ENCODE measurements at places on chromosomes 16 and 17.

DNA sequence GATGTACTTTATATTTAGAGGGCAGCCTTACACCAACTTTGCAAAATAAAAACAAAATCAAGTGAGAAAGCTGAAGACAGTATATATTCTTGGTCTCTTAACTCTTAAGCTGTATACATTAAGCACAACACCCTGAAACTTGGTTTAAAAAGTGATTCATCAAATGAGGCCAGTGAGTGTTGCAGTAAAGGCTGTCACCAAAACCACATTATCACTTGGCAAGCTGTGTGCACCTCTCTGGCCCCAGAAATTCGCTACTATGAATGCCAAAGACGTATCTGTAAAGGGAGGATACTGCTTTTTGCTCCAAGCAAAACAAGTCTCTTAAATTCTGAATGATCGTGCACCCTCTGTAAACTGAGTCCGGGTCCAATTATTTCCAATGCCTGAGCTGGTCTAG, 163.9 kb downstream of the ZFHX3 start:
- no peak for DNase-seq

GRCh38 chr17:76961869-76962268, 93.7 kb downstream of the MGAT5B start:
- DNase-seq: no peak

DNA sequence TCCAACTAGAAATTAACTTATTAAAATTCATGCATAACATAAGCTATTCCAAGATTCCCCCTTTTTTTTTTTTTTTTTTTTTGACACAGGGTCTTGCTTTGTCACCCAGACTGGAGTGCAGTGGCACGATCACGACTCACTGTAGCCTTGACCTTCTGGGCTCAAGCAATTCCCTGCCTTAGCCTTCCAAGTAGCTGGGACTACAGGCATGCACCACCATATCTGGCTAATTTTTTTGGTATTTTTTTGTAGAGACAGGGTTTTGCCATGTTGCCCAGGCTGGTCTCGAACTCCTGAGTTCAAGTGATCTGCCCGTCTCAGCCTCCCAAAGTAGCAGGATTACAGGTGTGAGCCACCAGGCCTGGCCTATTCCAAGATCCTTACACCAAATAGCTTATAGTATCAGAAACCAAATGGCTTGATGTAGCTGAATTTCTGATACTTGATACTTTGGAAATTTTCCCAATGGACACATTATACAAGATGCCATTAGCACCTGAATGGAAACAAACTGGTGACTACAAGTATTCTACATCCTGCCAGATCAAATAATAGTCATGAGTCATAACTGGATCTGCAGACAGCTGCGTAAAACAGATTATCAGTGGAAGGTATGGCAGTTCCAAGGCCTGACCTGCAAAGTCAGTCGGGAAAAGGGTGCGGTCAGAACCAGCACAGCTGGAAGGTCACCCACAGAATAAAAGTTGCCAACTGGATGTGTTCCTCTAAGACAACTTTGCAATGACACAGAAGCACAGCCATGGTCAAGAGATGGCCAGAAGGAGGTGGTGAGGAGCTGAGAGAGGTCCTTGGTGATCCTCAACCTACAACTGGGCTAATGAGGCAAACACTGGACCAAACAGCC, 14.5 kb downstream of the TUBG1 start:
- DNase-seq: peak; percentile 82

DNA sequence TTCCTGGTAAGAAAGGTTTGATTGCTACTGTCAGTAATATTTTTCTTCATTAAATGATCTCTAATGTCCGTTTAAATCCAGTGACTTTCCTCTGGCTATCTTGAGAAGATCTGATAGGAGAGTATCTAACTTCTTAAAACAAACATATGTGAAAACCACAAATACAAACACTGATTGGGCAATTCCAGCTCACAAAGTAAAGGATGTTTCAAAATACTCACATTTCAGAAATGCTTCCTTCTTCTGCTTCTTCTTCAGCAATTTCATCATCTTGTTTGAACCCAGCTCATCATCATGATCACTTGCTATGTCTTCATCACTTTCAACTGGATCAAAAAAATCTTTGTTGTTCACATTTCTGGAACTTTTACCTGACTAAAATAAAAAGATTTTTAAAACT, 64.3 kb upstream of the RBL2 start:
- DNase-seq: no peak

DNA sequence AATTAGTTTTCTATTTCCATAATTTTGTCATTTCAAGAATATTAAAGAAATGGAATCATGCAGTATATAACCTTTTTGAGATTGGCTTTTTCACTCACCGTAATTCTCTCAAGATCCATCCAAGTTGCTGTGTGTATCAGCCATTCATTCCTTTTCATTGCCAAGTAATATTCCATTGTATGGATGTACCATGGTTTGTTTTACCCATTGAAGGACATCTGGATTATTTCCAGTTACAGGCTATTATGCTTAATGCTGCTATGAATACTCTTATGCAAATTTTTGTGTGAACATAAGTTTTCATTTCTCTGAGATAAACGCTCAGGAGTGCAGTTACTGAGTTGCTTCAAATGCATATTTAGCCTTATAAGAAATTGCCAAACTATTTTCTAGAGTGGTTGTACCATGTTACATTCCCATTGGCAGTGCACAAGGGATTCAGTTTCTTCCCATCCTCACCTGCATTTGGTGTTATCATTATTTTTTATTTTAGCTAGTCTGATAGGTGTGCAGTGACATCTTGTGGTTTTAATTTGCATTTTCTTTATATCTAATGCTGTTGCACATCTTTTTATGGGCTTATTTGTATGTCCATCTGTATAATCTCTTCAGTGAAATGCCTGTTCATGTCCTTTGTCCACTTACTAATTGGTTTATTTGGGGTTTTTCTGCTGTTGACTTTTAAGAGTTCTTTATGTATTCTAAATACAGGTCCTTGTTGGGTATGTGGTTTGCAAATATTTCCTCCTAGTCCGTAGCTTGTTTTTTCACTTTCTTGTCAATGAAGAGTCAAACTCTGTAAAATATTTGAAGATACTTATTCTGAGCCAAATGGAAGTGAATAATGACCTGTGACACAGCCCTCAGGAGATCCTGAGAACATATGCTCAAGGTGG, 32.7 kb downstream of the BMERB1 start:
- DNase-seq: no peak

DNA sequence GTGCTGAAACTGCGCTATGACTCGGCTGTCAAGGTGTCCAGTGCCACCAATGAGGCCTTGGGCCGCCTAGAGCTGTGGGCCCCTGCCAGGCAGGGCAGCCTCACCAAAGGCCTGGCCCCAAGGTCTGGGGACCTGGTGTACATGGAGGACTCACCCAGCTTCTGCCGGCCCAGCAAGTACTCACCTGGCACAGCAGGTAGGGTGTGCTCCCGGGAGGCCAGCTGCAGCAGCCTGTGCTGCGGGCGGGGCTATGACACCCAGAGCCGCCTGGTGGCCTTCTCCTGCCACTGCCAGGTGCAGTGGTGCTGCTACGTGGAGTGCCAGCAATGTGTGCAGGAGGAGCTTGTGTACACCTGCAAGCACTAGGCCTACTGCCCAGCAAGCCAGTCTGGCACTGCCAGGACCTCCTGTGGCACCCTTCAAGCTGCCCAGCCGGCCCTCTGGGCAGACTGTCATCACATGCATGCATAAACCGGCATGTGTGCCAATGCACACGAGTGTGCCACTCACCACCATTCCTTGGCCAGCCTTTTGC, 25.0 kb downstream of the WNT9B start:
- peak; percentile 85 for DNase-seq

DNA sequence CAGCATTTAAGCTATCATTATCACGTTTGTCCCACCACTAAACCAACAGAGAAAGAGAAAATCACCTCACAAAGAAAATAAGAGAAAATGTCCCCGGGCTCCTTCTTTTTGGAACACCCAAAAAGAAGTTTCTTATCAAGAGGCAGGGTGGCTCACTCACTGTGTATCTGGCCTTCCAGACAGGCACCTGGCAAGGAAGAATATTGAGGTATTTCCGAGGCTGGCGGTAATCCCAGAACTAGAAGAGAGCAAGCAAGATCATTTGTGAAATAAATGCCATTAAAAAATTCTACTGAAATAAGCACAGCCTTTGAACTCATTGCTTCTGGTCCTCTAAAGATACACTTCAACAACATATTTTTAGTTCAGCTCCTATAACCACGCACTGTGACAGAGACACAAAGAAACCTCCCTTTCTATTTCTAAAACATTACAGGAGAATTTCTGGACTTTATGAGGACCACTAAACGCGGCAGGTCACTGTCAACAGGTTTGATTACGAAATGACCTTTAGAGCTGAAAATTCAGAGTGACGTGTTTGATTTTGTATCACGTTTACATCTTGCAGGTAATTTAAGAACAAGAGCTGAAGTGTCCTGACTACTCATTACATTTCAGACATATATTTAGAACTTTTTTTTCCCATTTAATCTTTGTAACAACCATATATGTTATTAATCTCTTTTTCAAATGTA, 61.0 kb downstream of the WDR59 start:
- no peak for DNase-seq

GRCh38 chr17:13230350-13231264, 212.8 kb upstream of the ELAC2 start:
- no peak for DNase-seq

- DNase-seq: peak; percentile 49
Measured at GRCh38 chr16:73713778-73714495, 582.7 kb upstream of the PSMD7 start.

DNA sequence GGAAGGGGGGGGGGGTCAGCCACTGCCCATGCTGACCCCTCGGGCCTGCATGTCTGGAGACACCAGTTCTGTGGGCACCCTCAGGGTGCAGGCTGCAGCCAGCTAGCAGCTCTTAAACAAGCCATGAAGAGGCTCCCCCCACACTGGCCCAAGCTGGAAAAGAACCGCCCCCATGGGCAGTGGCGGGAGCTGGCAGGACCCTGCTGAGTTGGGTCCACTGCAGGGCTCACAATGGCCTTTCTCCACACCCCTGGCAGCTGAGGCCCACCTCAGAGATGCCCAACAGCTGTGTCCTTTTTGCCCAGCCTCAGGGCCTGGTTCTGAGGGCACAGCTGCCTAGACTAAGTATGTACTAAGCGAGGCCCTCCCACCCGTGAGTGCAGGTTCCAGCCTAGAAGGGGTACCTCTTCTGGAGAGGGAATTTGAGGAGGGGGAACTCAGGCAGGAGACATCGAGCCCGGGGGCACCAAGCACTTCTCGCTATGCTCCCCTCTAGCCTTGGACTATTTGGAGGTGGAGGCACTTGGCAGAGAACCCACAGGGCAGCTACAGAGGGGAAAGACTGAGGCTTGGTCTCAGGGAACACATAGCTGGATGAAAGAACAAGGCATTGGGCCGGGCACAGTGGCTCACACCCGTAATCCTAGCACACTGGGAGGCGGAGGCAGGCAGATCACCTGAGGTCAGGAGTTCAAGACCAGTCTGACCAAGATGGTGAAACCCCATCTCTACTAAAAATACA, 3.2 kb downstream of the THRA start:
- no peak for DNase-seq

GRCh38 chr17:49547566-49547965, 28.1 kb upstream of the NXPH3 start:
- DNase-seq: no peak

GRCh38 chr17:33277436-33278100, 15.5 kb downstream of the ASIC2 start:
- DNase-seq: no peak

DNA sequence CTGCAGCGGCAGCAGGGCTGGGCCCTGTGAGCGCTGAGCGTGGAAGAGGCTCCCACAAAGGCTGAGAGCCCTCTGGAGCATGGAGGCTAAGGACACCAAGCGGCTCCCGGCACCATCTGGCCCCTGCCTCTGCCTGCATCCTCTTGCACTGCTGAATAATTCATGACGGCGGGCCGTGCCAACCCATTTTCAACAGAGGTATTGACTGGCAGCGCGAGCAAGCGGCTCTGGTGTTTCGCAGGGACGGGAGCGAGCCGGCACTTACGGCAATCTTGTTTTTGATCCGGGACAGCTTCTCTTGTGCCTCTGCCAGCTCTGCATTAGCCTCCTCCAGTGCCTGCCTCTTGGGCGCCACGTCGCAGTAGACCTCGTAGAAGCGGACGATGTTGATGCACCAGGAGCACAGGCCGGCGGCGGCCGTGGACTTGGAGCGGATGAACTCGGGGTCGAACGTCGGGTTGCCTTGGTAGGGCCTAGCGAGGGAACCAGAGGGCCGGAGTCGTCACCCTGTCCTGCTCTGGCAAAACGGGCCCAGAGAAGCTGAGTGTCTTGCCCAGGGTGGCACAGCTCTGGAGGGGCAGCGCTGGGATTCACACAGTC, 80.4 kb downstream of the PGS1 start:
- no peak for DNase-seq

- no peak for DNase-seq
Measured at GRCh38 chr16:66167564-66168291, 198.8 kb upstream of the CDH5 start.

- no peak for DNase-seq
Measured at GRCh38 chr17:27848931-27849330, 44.2 kb downstream of the LYRM9 start.

DNA sequence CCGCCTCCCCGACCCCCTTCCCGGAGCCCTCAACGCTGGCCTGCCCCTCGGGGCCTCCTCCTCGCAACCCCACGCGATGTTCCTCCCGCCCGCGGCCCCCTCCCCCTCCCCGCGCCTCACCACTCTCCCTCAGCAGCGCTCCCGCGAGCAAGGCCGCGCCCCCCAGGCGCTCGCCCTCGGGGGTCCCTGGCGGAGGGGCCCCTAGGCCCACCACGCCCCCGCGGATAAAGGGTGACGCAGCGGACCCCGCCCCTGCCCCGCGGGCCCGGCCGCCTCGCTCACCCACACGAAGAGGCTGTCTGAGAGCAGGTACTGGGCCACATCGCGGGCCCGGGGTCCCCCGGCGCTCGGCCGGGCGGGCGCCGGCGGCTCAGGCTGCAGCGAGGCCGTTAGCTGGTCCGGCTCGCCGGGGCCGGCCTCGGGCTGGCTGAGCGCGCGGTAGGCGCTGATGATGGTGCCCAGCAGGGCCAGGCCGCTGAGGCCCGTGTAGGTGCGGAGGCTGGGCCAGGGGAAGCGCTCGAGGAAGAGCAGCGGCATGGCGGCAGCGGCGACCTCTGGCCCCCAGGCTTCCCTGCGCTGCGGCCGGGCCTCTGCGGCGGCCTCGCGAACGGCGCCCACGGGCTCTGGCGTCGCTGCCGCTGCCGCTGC, 430 bp downstream of the AMFR start:
- DNase-seq: peak; percentile 41

GRCh38 chr17:33523577-33523981, 230.5 kb upstream of the ASIC2 start:
- no peak for DNase-seq

- no peak for DNase-seq
Measured at GRCh38 chr16:77288222-77288621, 89.0 kb downstream of the SYCE1L start.

DNA sequence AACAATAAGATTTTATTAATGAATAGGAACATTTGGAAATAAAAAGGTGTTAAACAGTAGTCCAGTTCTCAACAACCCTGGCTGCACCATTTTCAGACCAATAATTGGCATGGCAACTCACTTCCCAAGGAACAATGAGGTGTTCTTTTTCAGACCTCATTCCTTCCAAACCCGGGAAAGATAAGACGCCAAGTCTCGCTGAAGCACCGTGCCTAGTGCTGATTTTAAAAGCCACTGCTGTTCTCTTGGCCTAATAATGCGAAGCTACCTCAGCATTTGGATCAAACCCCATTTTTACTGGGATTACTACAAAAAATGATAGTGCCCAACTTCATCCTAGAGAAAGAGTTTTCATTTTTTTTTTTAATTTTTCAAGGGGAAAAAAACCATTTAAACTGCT, 75.2 kb upstream of the NOL11 start:
- DNase-seq: no peak
